ENCODE measurements at places on chromosomes 5 and 9. TPM values are rescaled to one million over a fixed set of nuclear protein-coding genes. Genes with fewer than 3 reads are reported as not detected.

The BTNL8 gene
- not detected for total RNA-seq

The KIAA0825 gene
- 9.5 TPM for total RNA-seq

The LCN1 gene
- not detected for total RNA-seq

The ATP10B gene
- not detected for total RNA-seq

The GARIN3 gene
- total RNA-seq = not detected

The RPL37 gene
- total RNA-seq = 971 TPM

The PCDHGB3 gene
- 5.2 TPM for total RNA-seq

The LPCAT1 gene
- total RNA-seq = 57.4 TPM

The GM2A gene
- 18.7 TPM for total RNA-seq

The CERCAM gene
- 86.8 TPM for total RNA-seq

The IRF1 gene
- total RNA-seq = 27.1 TPM

The PTPRD gene
- total RNA-seq = 7.1 TPM

Data from fibroblast of villous mesenchyme (primary cell).